ENCODE measurements at places on chromosomes 2 and 18. TPM values are rescaled to one million over a fixed set of nuclear protein-coding genes. Genes with fewer than 3 reads are reported as not detected.

DNA sequence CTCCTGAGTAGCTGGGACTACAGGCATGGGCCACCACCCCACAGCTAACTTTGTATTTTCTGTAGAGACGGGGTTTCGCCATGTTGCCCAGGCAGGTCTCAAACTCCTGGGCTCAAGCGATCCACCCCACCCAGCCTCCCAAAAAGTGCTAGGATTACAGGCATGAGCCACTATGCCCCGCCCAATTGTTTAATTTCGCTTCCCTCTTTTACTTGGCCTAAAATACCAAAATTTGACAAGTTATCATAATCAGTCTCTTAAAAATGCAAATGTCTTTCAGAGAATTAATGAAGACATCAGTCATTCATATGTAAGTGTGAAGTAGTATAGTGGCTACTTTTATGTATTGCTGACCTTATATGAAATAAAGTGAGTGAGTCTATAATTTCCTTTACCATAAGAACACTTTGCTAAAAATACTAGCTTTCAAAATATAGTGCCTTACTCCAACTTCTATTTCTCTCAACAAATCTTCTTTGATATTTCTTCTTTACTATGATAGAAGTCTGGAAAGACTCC, 9.8 kb downstream of the FBXO11 start:
- H3K4me3 ChIP-seq, result no peak overlapping the region
- no peak for DNase-seq
- H3K27me3 ChIP-seq, result no peaks in the 10 kb centered on the region
- H3K4me1 ChIP-seq, result peaks cover 56% of the 10 kb centered on the region
- no peaks in the 10 kb centered on the region for H3K36me3 ChIP-seq

DNA sequence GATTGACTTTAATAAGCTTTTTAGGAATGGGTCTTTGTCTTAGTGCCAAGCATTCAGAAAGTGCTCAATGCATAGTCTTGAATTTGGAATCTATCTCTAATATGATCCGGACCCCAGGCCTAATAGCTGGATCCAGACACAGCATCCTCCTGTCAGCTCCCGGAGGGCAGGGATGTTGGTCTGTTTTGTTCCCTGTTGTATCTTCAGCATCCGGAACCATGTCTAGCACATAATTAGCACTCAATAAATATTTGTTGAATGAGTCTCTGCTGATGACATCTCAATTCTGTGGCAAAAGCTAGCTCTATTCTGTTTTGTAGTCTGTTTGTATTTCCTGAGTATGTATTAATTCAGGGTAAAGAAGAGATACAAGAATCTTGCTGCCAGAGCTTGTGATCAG, 169.1 kb downstream of the DCDC2C start:
- no peak overlapping the region for H3K4me3 ChIP-seq
- H3K36me3 ChIP-seq, result no peaks in the 10 kb centered on the region
- no peak for DNase-seq
- H3K27me3 ChIP-seq, result no peaks in the 10 kb centered on the region

- no peak overlapping the region for H3K27ac ChIP-seq
- no peaks in the 10 kb centered on the region for H3K27me3 ChIP-seq
- H3K36me3 ChIP-seq, result no peaks in the 10 kb centered on the region
- DNase-seq, result no peak
Observed at GRCh38 chr18:24504401-24504800, 44.0 kb downstream of the HRH4 start.

- H3K4me1 ChIP-seq, result peaks cover 54% of the 10 kb centered on the region
- no peak for DNase-seq
- H3K27me3 ChIP-seq, result peaks cover 32% of the 10 kb centered on the region
- no peak overlapping the region for H3K27ac ChIP-seq
- no peaks in the 10 kb centered on the region for H3K36me3 ChIP-seq
Observed at GRCh38 chr2:119431976-119432850, 559 bp downstream of the TMEM37 start.

DNA sequence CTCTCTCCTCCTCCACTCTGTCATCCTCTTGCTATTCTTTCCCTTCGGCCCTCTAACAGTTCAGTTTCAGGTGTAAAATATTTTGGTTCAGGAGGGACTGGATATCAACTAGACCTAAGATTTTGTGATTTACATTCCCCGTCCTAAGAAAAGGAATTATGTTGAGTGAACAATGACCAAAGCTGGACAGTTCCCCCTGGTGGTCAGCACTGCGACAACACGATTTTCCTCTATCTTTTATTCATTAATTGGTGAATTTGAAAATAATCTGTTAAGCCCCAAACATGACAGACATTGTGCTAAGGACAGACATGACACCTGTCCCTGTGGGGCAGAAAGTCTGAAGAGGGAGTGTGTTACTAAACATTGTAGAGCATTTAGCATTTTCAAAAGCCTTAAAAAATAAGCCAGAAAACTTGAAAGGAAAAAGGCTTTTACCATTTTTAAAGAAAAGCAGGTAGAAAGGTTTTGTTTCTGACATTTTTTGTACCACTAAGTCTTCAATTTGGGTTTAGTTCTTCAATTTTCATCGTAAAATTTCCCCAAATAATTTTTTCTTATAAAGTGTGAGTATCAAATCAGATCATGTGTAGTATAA, 28.4 kb upstream of the GTF2A1L start:
- H3K4me3 ChIP-seq, result peak overlapping the region; percentile 7
- no peaks in the 10 kb centered on the region for H3K27me3 ChIP-seq
- peaks cover 5% of the 10 kb centered on the region for H3K36me3 ChIP-seq
- H3K27ac ChIP-seq, result no peak overlapping the region
- peak; percentile 44 for DNase-seq

DNA sequence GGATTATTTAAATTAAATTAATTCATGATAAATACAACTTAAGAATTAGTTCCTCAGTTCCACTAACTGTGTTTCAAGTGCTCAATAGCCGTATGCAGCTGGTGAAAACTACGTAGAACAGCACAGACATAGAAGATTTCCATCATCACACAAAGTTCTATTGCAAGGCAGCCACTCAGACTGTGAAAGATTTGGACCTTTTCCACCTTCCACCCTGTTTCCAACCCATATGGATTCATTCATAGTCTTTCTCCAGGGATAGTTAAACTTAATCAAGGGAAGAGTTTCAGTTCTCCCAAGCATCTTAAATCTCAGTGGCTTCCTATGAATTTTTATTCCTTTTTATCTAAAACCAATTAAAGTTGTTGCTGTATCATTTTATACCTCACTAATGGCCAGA, 2030.8 kb downstream of the SUCLG1 start:
- H3K27me3 ChIP-seq, result no peaks in the 10 kb centered on the region
- no peaks in the 10 kb centered on the region for H3K36me3 ChIP-seq
- H3K27ac ChIP-seq, result no peak overlapping the region
- DNase-seq, result no peak
- H3K4me3 ChIP-seq, result no peak overlapping the region

DNA sequence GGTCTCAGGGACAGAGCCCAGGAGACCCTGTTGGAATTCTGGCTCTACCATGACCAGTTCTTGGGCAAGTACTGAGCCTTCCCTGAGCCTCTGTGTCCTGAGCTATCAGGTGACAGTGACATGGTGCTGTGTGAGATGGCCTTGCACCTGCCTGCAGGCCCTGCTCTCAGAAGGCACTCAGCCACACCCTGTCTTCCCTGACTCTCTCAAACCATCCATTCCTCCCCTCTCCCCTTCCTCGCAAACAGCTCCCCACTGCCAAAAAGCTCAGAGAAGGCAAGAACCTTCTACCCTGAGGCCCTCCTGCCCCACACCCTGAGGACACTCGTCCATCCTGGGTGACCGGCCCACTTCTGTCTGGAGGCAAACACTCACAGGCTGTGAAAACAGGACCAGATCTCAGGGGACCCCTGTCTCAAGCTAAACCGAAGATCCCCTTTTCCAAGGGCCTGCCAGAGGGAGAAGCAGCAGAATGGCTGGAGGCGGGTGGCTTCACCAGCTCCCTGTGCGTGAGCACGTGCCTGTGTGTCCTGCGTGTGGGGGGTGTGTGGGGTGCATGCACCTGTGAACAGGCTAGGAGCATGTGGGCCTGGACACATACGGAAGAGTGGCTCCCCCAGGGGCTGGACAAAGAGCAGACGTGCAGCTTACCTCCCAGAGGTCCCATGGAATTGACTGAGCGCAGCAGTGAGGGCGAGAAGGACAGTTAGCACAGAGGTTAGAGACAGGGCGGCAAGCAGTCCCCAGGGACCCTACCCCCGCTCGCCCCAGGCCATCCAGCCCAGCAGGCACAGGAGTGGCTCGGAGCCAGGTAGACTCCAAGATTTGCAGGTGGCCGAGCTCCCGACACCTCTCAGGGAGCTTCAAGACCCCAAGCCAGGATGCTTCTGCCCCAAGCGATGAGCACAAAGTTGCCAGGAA, 53.9 kb downstream of the BIN1 start:
- no peaks in the 10 kb centered on the region for H3K36me3 ChIP-seq
- no peaks in the 10 kb centered on the region for H3K4me1 ChIP-seq
- H3K4me3 ChIP-seq, result no peak overlapping the region
- no peak overlapping the region for H3K27ac ChIP-seq
- no peaks in the 10 kb centered on the region for H3K27me3 ChIP-seq

The CD226 gene
- total RNA-seq, result 0.40 TPM

DNA sequence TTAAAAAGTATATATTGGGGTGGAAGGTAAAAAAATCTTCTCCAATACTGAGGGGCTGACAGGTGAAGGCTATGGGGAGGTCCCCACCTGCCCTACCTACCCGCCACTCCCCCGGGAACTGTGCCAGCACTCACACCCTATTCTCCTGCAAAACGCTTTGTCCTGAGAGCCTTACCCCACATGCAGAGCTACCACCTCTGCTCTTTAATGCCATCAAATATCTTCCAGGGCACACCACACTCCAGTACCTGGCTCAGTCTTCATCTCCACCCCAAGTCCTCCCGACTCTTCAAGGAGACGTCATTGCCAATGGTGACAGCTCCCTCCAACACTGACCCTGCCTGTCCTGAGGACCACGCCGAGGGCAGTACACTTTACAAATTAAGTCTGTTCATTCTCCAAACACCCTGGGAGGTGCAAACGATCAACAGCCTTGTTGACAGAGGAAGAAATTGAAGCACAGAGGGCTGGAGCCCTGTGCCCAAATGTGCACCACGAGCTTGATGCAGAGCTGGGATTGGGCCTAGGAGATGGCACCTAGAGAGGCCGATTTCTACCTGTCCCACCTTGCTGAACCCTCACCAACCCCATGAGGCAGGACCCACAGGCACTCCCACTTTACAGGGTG, 6.0 kb upstream of the GPR55 start:
- no peaks in the 10 kb centered on the region for H3K27me3 ChIP-seq
- peaks cover 3% of the 10 kb centered on the region for H3K36me3 ChIP-seq
- H3K4me3 ChIP-seq, result no peak overlapping the region
- no peak overlapping the region for H3K27ac ChIP-seq

- DNase-seq, result no peak
- no peaks in the 10 kb centered on the region for H3K36me3 ChIP-seq
- no peak overlapping the region for H3K4me3 ChIP-seq
Observed at GRCh38 chr2:177174486-177174885, 38.1 kb upstream of the HNRNPA3 start.

GRCh38 chr18:69444221-69444620, 43.5 kb downstream of the DOK6 start:
- H3K27me3 ChIP-seq, result no peaks in the 10 kb centered on the region
- H3K36me3 ChIP-seq, result peaks cover 6% of the 10 kb centered on the region
- H3K27ac ChIP-seq, result no peak overlapping the region
- no peak for DNase-seq

The IL36RN gene
- total RNA-seq, result not detected
